Glutamatergic neuron (in vitro differentiated cells): ENCODE measurements at places on chromosomes 12 and 14.

GRCh38 chr12:6172086-6172485 lies 28.1 kb upstream of the CD9 start:
- no peak for DNase-seq
- no peaks in the 10 kb centered on the region for H3K4me1 ChIP-seq
- peaks cover 3% of the 10 kb centered on the region for H3K27me3 ChIP-seq
- H3K4me3 ChIP-seq = no peak overlapping the region
- no peaks in the 10 kb centered on the region for H3K36me3 ChIP-seq
- H3K27ac ChIP-seq = no peak overlapping the region

GRCh38 chr14:36293824-36294223 lies 26.6 kb downstream of the MBIP start:
- DNase-seq = no peak
- no peaks in the 10 kb centered on the region for H3K4me1 ChIP-seq
- no peaks in the 10 kb centered on the region for H3K36me3 ChIP-seq
- no peaks in the 10 kb centered on the region for H3K27me3 ChIP-seq

- no peak overlapping the region for H3K27ac ChIP-seq
- no peak overlapping the region for H3K4me3 ChIP-seq
- DNase-seq = no peak
- no peaks in the 10 kb centered on the region for H3K4me1 ChIP-seq
These were observed 18.1 kb downstream of the KRT85 start for GRCh38 chr12:52349196-52349595.

DNA sequence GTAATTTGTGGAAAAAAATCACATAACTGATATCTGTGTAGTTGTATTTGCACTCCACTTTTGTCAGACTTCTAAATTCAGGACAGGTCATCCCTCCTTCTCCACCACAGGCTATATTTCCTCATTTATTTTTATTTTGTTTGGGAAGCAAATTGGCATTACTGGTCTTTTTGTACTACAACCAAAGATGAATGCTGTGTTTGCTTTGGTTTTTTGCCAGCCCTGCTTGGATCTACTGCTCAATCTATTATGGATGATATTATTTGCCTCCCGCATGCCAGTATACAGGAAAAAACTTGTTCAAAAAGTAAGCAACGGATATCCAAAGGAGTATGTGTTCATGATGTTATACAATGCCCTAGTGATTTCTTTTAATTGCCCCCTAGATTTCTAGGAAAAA lies 948.8 kb downstream of the TRHDE start:
- no peaks in the 10 kb centered on the region for H3K36me3 ChIP-seq
- no peak for DNase-seq
- H3K27me3 ChIP-seq = no peaks in the 10 kb centered on the region

- no peak overlapping the region for H3K27ac ChIP-seq
- no peak overlapping the region for H3K4me3 ChIP-seq
- DNase-seq = no peak
- H3K36me3 ChIP-seq = no peaks in the 10 kb centered on the region
- peaks cover 7% of the 10 kb centered on the region for H3K4me1 ChIP-seq
These were observed 417.0 kb downstream of the DPF3 start for GRCh38 chr14:72476657-72477499.

- H3K27ac ChIP-seq = no peak overlapping the region
- no peaks in the 10 kb centered on the region for H3K36me3 ChIP-seq
- peaks cover 2% of the 10 kb centered on the region for H3K27me3 ChIP-seq
- no peak overlapping the region for H3K4me3 ChIP-seq
- no peak for DNase-seq
These were observed 63.1 kb downstream of the KIF26A start for GRCh38 chr14:104201496-104201895.

GRCh38 chr12:11461433-11461832 lies 66.1 kb upstream of the PRB2 start:
- no peak for DNase-seq
- peaks cover 6% of the 10 kb centered on the region for H3K27me3 ChIP-seq
- no peak overlapping the region for H3K27ac ChIP-seq

GRCh38 chr12:11669348-11669747 lies 19.9 kb downstream of the ETV6 start:
- peaks cover 3% of the 10 kb centered on the region for H3K27me3 ChIP-seq
- H3K4me3 ChIP-seq = no peak overlapping the region
- H3K36me3 ChIP-seq = no peaks in the 10 kb centered on the region
- DNase-seq = no peak
- no peak overlapping the region for H3K27ac ChIP-seq
- H3K4me1 ChIP-seq = peaks cover 24% of the 10 kb centered on the region

GRCh38 chr14:78043349-78043748 lies 126.8 kb upstream of the NRXN3 start:
- H3K36me3 ChIP-seq = no peaks in the 10 kb centered on the region
- no peaks in the 10 kb centered on the region for H3K27me3 ChIP-seq

DNA sequence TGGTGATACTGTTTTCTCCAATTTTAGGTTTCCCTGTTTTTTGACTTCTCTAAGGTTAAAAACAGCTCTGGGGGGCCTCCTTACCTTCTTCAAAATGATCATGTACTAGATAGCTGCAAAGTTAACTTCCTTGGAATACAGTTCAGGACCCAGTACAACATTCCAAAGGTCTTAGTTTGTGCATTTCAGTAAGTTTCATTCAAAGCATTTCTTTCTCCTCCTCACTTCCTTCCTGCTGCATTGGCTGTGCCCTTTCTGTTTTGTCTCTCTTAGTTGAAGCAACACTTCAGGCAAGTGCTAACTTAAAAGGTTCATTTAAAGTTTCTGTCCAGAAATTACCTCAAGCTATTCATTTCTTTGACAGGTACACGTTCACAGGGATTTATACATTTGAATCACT lies 95.7 kb downstream of the SCN8A start:
- H3K4me3 ChIP-seq = no peak overlapping the region
- H3K4me1 ChIP-seq = peaks cover 44% of the 10 kb centered on the region
- DNase-seq = no peak
- no peaks in the 10 kb centered on the region for H3K36me3 ChIP-seq
- peaks cover 4% of the 10 kb centered on the region for H3K27me3 ChIP-seq

- no peaks in the 10 kb centered on the region for H3K36me3 ChIP-seq
- no peaks in the 10 kb centered on the region for H3K4me1 ChIP-seq
- DNase-seq = no peak
- H3K27ac ChIP-seq = no peak overlapping the region
- H3K4me3 ChIP-seq = no peak overlapping the region
These were observed 239.3 kb downstream of the ALG10B start for GRCh38 chr12:38555620-38556591.

DNA sequence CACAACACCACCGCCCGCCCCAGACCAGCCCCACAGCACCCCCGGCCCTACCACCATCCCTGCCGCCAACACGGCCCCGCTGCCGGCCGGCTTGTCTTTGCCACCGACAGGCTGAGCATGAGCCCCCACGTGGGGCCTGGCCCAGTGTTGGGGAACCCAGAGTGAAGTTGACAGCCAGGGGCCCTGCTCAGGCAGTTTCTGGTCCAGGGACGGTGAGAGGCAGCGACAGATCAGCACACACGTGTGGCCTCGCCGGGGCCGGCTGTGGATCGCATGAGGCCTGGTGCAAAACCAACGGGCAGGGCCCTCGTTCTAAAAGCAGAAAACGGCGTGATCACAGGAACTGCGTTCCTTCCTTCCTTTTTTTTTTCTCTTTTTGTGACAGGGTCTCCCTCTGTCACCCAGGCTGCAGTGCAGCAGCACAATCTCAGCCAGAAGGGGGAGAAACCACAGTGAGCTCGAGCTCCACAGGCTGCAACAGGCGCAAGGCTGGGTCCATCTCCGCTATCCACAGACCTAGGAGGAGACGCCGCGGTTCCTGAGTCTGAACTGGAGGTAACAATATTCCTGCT lies 50.5 kb upstream of the FBRSL1 start:
- peaks cover 11% of the 10 kb centered on the region for H3K4me1 ChIP-seq
- H3K27ac ChIP-seq = no peak overlapping the region
- DNase-seq = no peak
- H3K4me3 ChIP-seq = no peak overlapping the region
- peaks cover 16% of the 10 kb centered on the region for H3K27me3 ChIP-seq

- DNase-seq = no peak
- peaks cover 13% of the 10 kb centered on the region for H3K27me3 ChIP-seq
- peaks cover 3% of the 10 kb centered on the region for H3K4me1 ChIP-seq
- H3K4me3 ChIP-seq = no peak overlapping the region
- H3K27ac ChIP-seq = no peak overlapping the region
- peaks cover 31% of the 10 kb centered on the region for H3K36me3 ChIP-seq
These were observed 2.5 kb downstream of the ARHGAP9 start for GRCh38 chr12:57476993-57477709.

- no peak overlapping the region for H3K4me3 ChIP-seq
- no peak for DNase-seq
- H3K36me3 ChIP-seq = no peaks in the 10 kb centered on the region
- peaks cover 8% of the 10 kb centered on the region for H3K27me3 ChIP-seq
These were observed 3.4 kb downstream of the KRT4 start for GRCh38 chr12:52810554-52810953.

DNA sequence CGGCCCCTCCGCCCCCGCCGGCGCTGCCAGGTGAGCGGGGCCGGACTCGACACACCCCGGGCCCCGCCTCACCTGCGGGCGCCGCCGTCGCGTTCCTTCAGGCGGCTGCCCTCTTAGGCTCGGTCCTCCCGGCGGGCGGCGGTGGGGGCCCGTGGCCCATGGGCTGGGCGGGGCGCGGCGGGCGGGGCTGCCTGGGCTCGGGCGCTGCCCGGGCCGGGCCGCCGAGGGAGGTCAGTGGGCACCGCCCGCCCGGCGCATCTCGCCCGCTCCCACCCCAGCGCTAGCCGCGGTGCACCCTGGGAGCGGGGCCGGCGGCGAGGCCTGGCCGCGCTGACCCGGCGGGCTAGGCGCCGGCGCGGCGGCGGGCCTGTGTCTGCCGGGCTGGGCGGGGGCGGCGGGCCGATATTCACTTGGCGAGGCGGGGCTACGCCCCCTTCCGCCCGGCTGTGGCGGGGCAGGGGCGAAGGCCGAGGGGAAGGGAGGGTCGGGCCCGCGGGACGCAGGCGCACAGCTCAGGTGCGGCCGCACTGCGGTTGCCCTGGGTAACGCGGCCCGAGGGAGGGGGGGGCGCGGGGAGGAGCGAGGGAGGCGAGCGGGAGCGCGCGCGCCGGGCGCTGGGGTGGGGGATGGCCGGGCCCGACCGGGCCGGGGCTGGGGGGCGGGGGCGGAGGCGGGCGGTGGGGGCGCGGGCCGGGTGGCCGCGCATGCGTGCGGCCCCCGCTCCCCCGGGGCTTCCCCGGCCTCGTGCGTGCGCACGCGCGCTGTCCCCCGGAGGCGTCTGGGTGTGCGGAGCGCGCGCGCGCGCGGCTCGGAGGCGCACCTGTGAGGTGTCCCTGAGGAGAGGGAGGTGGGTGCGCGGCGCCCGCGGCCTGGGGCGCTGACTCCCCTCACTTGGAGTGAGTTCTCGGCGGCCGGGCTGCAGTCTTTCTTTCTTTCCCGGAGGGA lies at the start of the genes CCDC92 and ZNF664:
Gene CCDC92 (minus strand): TSS at position 375 of the 945 bp plus-strand sequence. CDS start 28,526 bp downstream, outside the sequence.
Gene ZNF664 (plus strand): TSS at position 759 of the 945 bp plus-strand sequence. CDS start 38,930 bp downstream, outside the sequence.
- peak within 1 kb of the TSS; percentile 99 for H3K27ac ChIP-seq
- H3K27me3 ChIP-seq = peaks cover 17% of the 10 kb centered on the region
- peak within 1 kb of the TSS; percentile 99 for H3K4me3 ChIP-seq
- DNase-seq = peak; percentile 99
- peaks cover 37% of the 10 kb centered on the region for H3K4me1 ChIP-seq

DNA sequence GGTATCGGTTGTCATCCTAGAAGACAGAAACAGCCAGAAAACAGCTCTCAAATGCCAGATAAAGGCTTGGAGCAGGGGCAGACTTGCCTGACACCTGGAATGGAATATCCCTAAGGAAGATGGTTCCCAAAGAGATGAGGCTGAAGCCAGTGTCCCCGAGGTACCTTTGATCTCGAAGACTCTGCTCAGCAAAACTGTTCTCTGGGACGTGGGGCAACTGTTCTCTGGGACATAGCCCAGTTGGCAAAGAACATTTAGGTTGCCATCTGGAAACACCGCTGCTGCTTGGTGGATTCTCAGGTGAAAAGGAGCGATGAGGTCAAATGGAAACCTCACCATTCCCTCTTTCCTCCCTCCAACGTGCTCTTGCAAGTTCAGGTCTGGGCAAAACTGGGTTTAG lies 27.9 kb upstream of the FBXO21 start:
- peaks cover under 1% of the 10 kb centered on the region for H3K4me1 ChIP-seq
- H3K27ac ChIP-seq = no peak overlapping the region
- DNase-seq = no peak
- no peaks in the 10 kb centered on the region for H3K36me3 ChIP-seq
- H3K4me3 ChIP-seq = no peak overlapping the region

- H3K4me3 ChIP-seq = no peak overlapping the region
- no peak for DNase-seq
- no peaks in the 10 kb centered on the region for H3K36me3 ChIP-seq
- H3K27me3 ChIP-seq = peaks cover 9% of the 10 kb centered on the region
These were observed 30.7 kb downstream of the DTX1 start for GRCh38 chr12:113087193-113087592.

DNA sequence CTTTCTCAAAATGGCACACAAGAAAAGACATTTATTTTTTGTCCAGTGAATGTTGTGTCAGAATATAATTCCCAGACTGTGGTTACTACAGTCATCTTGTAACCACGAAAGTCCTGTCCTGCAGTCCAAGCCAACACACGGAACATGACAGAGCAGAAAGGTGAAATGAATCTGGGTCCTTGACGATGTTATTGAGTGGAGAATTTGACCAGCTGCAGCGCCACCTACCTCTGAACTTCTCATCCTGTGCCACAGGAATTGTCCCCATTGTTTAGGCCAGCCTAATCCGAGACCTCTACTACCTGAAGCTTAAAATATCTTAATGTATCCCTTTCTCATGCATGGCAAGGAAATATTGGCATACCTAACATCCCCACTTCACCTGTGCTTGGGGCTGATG lies 64.1 kb upstream of the OTX2 start:
- no peak overlapping the region for H3K4me3 ChIP-seq
- H3K27me3 ChIP-seq = peaks cover 2% of the 10 kb centered on the region
- H3K36me3 ChIP-seq = no peaks in the 10 kb centered on the region
- no peak overlapping the region for H3K27ac ChIP-seq

DNA sequence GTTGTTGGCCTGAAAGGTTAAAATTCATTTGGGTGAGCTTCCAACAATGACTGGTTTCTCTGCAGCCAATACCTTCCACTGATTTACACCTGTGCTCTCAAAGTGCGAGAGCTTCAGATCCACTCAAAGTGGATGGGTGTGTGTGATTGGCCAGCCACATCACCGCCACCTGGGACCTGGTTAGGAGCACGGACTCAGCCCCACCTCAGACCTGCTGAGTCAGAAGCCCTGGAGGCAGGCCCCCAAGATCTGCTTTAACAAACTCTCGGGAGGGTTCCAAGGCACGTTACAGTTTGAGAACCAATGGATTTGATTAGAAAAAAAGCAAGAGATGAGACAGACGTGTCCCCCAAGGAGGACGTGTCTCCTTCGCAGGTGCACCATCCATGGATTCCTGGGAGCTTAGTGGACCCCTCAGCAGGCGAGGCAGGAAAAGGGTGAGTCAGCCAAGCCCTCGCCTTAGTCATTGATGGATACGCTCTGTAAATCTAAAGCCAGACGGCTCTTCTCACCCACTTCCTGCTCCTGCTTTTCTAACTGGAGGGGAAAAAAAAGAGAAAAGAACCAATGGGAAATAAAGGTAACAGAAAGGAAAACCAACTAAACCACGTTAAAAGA lies 24.5 kb downstream of the FZD10 start:
- H3K27ac ChIP-seq = no peak overlapping the region
- H3K27me3 ChIP-seq = peaks cover 2% of the 10 kb centered on the region
- H3K36me3 ChIP-seq = peaks cover 11% of the 10 kb centered on the region
- H3K4me1 ChIP-seq = no peaks in the 10 kb centered on the region
- no peak overlapping the region for H3K4me3 ChIP-seq

GRCh38 chr12:46948936-46949545 lies 123.2 kb upstream of the SLC38A4 start:
- no peaks in the 10 kb centered on the region for H3K4me1 ChIP-seq
- DNase-seq = no peak
- H3K27ac ChIP-seq = no peak overlapping the region
- H3K27me3 ChIP-seq = no peaks in the 10 kb centered on the region
